Jurkat, Clone E6-1 (cell line): ENCODE measurements at places on chromosomes 1 and 21.

DNA sequence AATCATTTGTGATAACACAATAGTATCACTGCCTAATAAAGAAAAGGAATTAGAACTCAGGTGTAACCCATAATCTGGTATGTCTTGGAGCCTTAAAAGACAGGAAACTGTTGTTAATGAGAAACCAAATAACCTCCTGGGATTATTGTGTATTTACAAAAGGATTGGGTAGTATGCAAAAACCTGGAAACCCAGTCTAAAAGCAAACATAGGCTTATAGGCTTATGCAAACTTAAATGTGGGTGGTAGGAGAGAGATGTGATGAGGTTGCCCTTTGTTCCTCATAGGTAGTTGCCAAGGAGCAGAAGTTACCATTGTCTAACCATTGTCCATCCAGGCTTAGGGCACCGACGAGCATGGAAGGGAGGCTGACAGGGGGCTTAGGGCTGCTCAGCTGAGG, 165.8 kb downstream of the AK5 start:
- no peak for DNase-seq

- DNase-seq: no peak
Observed at GRCh38 chr1:172041102-172041501, 199.8 kb downstream of the DNM3 start.

- no peak for DNase-seq
Observed at GRCh38 chr1:36134505-36135329, 9.7 kb upstream of the COL8A2 start.

GRCh38 chr21:23541571-23541970, 2065.7 kb downstream of the MRPL39 start:
- DNase-seq: no peak

GRCh38 chr1:181033128-181033798, 520 bp upstream of the MR1 start:
- DNase-seq: peak; percentile 34

GRCh38 chr1:58931756-58932155, 147.9 kb upstream of the JUN start:
- no peak for DNase-seq

DNA sequence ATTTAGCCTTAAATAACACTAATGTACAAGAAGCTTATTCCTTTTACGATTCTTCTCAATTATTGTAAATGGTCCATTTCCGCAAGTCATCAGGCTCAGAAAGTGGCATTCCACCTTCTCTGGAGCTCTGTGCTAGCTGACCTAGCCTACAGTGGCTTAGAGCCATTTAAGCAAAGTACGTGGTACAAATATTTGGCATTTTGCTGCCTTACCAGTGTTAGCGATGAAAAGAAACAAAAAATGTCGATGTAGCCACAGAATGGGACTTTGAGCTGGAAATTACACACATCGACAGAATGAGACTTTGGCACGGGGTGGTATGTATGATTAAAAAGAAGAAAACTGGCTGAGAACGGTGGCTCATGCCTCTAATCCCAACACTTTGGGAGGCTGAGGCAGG, 26.1 kb downstream of the OVAAL start:
- DNase-seq: no peak

- no peak for DNase-seq
Observed at GRCh38 chr1:217494767-217495166, 136.1 kb downstream of the GPATCH2 start.

- no peak for DNase-seq
Observed at GRCh38 chr1:95002164-95002539, 70.6 kb downstream of the ALG14 start.

GRCh38 chr1:222420633-222421032, 127.3 kb downstream of the HHIPL2 start:
- DNase-seq: peak; percentile 63

- no peak for DNase-seq
Observed at GRCh38 chr1:61556631-61557030, 168.3 kb downstream of the TM2D1 start.

DNA sequence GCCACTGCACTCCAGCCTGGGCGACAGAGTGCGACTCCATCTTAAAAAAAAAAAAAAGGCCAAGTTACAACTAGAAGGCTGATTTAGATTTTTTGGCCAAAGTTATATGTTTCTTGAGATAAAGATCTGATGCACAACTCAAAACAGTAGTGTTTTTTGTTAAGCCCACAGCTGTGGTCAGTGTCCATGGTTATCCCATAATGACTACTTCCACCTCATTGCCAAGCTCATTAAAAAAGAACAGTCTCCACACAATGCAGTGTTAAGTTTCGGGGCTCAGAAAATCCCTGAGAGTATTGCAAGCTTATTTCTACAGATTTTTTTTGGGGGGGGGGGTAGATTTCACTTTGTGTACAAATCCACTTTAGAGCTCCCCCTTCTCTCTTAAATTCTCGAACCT, 120.5 kb downstream of the RUNX1 start:
- no peak for DNase-seq

GRCh38 chr1:193105821-193106177, 585 bp upstream of the GLRX2 start:
- no peak for DNase-seq

DNA sequence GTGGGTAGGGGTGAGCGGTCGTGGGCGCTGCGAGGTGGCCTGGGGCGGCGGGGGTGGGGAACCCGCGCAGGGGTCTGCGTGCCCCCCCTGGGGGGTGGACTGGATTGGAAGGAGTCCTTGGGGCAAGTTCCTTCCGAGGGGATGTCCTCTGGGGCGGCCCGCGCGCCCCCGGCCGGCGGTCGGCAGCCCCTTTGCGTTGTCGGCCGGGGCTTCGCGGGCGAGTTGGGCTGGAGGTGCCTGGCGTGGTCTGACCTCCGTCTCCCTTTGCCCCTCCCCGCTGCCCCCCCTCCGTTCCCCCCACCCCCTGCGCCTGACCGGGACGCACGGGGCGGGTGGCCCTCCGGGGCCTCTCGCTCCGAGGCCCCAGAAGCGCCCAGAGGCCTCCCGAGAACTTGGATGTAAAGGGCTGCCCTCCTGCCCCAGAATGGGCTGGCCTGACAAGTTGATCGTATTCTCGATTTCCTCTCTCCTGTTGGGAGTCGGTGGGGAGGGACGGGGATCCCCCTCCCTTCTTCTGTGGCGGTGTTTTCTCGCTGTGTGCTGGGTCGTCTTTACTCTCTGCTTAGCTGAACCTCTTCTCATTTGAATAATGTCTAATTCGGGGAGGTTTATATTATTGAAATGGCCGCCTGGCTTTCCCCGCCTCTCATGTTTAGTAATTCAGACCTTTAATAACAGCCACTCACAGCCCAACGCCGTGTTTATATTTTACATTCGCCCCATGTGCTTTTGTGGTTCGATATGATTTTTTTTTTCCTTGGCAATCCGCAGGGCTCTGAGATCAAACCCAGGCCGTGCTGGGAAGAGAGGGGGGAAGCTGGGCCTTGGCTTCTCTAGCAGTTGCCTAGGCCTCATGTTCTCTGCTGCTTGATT, 1.3 kb downstream of the POU2F1 start:
- peak; percentile 70 for DNase-seq

DNA sequence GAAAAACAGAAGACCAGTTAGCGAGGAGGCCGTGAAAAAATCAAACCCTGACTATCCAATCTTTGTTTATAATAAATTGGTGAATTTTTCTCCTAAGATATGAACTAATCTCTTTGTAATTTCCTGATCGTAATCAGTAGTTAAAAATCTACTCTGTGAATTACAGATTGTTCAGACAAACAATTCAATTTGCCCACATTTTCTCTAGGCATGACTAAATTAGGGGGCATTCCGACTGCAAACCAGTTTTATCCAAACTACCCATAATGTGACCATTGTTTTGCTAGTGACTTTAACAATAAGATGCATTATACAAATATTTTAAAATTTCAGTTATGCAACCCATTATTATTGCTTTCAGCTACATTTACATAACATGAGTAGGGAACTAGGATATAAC, 546.9 kb upstream of the ADAMTS5 start:
- no peak for DNase-seq
